ENCODE measurements at places on chromosomes 12 and 14. TPM values are rescaled to one million over a fixed set of nuclear protein-coding genes. Genes with fewer than 3 reads are reported as not detected.

The BCL11B gene
- 0.03 TPM for polyA plus RNA-seq

The SIX1 gene
- polyA plus RNA-seq, result not detected

The MSI1 gene
- not detected for polyA plus RNA-seq

GRCh38 chr12:80802652-80803400 lies 86.1 kb downstream of the MYF5 start:
- DNase-seq, result no peak

- no peak for DNase-seq
Observed at GRCh38 chr14:33808187-33808586, 142.7 kb downstream of the EGLN3 start.

The PRIMA1 gene
- polyA plus RNA-seq, result not detected

DNA sequence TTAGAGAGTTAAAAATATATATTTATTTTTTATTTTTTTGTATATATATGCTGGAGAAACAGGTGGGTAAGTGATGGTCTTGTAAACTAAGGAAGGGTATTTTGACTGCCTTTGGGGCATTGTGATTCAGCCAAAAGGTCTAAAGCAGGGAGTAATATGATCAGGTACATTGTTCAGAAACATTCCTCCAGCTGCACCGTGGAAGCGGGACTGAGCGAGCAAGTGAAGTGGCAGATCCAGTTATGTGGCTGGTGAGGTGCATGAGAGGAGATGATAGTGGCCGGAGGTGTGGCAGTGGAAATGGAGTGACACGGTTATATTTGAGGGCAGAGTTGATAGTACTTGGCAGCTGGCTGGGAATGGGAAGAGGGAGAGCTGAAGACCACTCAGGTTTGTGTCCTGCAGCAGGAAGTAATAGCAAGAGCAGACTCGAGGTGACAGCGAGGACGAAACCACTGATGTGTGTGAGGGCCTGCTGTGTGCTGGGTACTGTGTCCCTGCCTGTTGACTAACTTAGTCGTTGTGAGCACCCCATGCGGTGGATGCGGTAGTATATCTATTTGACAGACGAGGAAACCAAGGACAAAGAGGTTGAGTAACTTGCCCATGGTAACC lies 39.2 kb downstream of the EID3 start:
- no peak for DNase-seq

The SIRT4 gene
- polyA plus RNA-seq, result 1.3 TPM

The PRPH gene
- not detected for polyA plus RNA-seq

DNA sequence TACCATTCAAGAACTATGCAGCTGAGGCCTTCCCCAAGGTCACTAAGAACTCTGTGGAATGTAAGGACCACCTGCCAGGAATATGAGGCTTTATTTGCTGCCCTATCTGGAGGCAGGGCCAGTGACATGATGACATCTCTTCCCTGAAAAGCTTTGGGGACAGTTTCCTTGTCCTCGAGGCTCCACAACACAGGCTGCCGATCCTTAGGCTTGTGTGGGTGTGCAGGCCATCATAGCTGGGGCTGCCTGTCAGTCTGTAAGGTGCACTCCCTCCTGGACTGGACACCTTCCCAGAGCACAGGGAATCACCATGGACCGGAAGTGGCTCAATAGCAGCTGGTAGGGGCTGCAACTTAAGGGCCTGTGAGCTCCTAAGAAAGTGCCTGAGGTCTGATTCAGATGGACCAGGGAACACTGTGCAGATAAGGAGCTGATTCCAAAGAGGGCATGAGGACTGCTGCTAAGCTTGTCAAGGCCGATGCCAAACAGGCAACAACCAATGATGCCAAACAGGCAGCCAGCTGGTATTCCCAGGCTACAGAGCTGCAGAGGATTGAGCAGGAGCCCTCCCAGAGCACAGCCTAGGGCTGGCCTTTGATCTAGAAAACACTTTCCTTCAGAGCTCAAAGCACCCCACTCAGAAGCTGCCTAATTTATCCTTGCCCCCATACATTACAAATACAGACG lies 84.3 kb downstream of the CRACR2A start:
- no peak for DNase-seq

GRCh38 chr12:49028666-49029275 lies 10.2 kb upstream of the PRKAG1 start:
- no peak for DNase-seq

GRCh38 chr12:28121433-28121832 lies 68.8 kb upstream of the CCDC91 start:
- DNase-seq, result no peak

DNA sequence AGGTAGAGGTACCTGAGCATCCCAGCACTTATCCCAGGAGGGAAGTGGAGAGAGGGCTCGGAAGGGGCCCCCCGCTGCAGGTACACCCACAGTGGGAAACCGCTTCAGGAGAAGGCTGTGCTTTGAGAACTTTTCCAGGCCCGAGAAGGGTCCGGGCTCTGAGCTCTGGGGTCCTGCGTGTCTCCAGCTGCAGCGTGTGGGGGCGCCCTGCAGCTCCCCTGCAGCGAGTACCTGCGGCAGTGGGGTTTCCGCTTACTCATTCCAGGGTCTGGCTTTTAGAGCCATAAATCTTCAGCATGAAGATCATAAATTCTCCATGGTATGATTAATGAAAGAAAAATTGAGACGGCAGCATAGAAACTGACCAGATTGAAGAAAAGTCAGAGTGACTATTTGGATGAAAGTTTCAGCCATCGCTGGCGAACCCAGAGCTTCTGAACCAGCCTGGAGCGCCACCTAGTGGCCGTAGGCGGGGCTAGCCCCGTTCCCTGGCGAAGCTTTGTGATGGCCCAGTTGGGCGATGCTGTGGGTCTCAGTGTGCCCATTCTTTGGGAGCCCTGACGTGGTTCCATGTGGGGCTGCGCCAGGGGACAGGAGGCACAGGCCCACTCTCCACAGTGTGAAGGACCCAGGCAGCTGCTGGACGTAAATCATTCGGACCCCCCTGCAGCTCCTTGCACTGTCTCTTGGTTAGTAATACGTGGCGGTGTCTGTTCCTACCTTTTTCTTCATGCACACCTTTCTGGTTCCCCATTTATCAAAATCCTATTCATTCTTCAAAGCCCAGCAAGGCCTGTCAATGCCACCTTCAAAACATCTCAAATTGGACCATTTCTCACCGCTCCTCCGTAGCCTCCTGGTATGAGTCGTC lies 198.2 kb downstream of the TSPAN9 start:
- peak; percentile 52 for DNase-seq

GRCh38 chr14:35959835-35960234 lies 133.7 kb downstream of the BRMS1L start:
- no peak for DNase-seq

The CCDC184 gene
- not detected for polyA plus RNA-seq

The ALX1 gene
- polyA plus RNA-seq, result not detected

DNA sequence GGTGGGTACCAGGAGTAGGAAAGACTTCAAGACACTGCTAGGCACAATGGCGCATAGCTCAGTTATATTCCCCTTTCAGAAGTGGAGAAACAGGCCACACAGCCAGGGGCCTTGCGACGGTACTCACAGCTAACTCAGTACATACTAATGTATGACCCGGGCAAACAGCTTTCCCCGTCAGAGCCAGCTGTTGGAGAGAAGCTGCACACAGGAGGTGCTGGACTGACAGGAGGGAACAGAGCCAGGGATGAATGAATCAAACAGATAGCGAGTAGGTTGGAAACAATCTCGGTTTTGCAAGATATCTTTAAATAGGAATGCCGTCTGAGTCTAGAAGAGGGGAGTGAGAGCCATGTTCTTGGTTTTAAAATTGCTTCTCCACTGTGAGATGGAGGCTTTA lies 45.5 kb downstream of the PRIMA1 start:
- DNase-seq, result no peak

GRCh38 chr12:25241167-25242020 lies 9.3 kb downstream of the KRAS start:
- DNase-seq, result peak; percentile 50

DNA sequence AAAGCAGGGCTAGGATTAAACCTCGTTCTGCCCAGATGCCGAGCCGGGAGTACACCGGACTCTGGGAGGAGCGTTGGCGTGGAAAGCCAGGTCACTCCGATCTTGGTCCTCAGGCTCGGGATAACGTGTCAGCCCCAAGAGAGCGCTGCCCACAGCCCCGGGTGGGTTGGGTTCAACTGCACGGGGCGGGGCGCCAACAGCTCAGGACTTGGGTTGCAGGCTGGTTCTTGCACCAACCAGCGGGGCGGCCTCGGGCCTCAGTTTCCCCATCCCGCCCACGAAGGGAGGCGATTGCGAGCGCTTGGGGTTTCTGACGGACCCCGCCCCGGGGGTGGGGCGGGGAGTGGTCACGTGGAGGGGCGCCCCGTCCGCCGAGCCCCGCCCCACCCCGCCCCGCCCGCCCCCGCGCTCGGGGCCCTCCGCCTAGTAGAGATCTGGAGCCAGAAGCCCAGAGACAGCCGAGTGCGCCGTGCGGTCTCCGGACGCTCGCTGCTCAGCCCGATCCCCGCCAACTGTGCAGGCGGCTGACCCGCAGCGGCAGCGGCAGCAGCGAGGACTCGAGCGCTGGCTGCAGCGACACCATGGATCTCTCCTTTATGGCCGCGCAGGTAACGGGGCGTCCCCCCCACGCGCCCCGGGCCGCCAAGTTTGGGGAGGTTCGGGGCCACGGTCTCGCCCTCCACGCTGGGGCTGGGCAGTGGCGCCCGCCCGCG lies at the start of gene C14orf132:
Gene C14orf132, plus strand, starts transcription at position 443 of the 713 bp plus-strand sequence. Its CDS starts 139 bp downstream, at position 582.
- DNase-seq, result peak; percentile 24

- DNase-seq, result peak; percentile 6
Observed at GRCh38 chr12:52903855-52904508, 894 bp downstream of the KRT8 start.

- no peak for DNase-seq
Observed at GRCh38 chr14:90539496-90539775, 142.6 kb downstream of the CALM1 start.

The LPAR5 gene
- 69.9 TPM for polyA plus RNA-seq

The BATF gene
- 5.8 TPM for polyA plus RNA-seq

DNA sequence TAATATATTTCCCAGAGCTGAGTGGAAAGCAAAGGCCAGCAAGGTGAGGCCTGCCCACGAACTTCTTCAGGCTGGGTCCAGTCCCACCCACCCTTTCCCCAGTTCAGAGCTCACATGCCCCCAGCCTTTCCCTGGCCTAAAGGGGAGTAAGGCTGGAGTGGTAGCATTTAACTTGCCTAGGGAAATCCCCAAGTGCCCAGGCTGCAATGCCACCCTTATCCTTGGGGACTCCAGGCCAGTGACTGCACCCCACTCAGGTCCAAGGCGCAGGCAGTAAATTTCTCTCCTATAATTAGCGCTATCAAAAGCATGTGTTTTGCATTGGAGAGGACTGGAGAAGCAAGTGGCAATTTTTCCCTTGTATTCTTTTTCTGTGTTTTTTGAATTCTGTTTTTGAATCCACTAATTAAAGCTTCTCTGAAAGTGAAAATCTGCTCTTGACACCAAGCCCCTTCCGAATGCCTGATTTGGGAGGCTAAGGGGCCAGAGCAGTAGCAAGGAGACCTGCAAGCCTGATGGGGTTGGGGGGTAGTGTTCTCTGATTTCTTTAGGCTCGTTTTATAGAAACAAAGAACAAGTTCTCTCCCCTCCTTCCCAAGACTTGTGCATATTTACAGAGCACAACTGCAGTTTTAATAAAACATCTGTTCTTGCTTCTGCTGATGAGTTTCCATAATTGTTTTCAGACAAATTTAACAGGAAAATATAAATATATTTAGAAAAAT lies 3.5 kb upstream of the HOXC6 start:
- DNase-seq, result no peak

DNA sequence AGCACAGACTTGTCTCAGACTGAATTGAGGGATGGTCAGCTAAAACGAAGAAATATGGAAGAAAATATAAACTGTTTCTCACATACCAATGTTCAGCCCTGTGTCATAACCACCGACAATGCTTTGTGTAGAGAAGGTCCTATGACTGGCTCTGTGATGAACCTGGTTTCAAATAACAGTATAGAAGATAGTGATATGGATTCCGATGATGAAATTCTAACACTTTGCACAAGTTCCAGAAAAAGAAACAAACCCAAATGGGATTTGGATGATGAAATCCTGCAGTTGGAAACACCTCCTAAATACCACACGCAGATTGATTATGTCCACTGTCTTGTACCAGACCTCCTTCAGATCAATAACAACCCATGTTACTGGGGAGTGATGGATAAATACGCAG lies 7.9 kb upstream of the MAPK1IP1L start:
- no peak for DNase-seq

GRCh38 chr12:69929125-69929524 lies 104.1 kb downstream of the MYRFL start:
- no peak for DNase-seq

DNA sequence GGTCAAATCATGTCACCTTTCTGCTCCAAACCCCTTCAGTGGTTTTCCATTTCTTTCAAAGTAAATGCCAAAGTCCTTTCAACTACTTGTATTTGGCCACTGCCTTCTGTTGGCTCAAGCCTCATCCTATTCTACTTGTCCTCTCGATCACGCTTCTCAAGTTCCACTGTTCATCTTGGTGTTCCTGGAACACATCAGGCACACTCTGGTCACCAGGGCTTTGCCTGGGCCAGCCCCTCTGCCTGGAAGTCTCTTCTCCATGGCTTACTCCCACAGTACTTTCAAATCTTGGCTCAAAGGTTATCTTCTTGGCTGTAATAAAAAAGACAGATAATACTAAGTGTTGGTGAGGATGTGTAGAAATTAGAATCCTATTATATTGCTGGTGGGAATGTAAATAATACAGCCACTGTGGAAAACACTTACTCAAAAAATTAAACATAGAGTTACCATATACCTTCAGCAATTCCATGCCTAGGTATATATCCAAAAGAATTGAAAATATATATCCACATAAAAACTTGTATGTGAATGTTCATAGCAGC lies 17.3 kb upstream of the PPFIBP1 start:
- DNase-seq, result no peak

- no peak for DNase-seq
Observed at GRCh38 chr14:101083564-101084435, 180.3 kb upstream of the RTL1 start.

- DNase-seq, result no peak
Observed at GRCh38 chr12:127690161-127690560, 576.8 kb upstream of the TMEM132C start.

The ZDHHC22 gene
- polyA plus RNA-seq, result not detected

The TSHR gene
- not detected for polyA plus RNA-seq

GRCh38 chr12:20127413-20127812 lies 240.9 kb upstream of the PDE3A start:
- DNase-seq, result no peak

GRCh38 chr12:95790917-95791849 lies 619 bp upstream of the NTN4 start:
- DNase-seq, result peak; percentile 22

GRCh38 chr12:93849946-93850345 lies 172.8 kb downstream of the CRADD start:
- no peak for DNase-seq

The P2RX7 gene
- polyA plus RNA-seq, result 2.1 TPM

DNA sequence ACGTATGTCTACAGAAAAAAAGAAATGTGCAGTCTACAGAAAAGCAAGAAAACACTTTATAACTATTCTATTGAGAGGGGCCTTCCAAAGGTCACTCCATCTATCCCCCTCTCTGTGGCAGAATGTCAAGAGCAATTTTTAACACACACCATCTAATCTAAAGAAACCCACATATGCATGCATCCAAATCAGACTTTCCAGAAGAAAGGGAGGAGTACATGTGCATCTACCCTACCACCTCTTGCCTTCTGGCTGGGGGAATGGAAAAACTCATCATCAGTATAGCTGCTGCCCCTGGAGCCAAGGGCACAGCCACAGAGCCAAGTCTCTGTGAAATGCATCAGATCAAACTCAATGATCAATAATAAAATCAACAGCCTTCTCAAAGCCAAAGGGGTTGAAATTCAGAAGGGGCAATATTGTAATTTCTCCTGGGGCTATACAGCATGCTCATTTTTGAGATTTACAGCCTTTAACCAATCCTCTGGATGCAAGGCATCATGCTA lies 63.9 kb downstream of the ANO2 start:
- DNase-seq, result no peak

The GPRC5A gene
- polyA plus RNA-seq, result not detected

GRCh38 chr14:100554082-100554677 lies 33.0 kb downstream of the BEGAIN start:
- DNase-seq, result no peak

All from naive B cell (primary cell).